ENCODE measurements at places on chromosomes 16 and 17.

- DNase-seq, result peak; percentile 48
Measured at GRCh38 chr17:51056813-51057510, 63.7 kb downstream of the SPAG9 start.

DNA sequence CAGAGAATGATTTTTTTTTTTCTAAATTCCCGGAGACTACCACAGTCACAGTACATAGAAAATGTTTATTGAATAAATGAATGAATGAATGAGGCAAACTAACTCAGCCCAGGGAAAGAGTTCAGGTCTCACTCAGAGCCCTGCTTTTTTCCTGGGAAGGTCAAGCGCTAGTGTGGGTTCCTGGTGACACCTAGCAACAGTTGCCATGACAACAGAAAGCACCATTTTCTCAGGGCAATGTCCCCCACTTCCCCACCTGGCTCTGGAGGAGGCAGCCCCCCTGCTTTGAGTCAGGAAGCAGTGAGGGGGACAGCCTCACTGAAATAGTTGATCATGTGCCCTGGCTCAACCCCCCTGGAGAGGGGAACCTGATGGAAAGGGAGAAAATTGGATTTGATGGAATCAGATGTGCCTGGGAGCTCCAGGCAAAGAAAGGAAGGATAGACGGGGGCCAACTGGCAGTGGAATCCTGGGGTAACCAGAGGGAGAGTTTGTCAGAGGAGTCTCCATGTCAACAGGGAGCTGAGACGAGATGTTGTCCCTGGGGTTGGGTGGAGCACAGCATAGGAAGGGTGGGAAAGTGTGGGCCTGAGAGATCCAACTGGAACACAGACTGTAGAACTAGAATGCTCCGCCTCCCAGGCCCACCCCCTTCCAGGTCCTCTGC is 242.2 kb upstream of the CCL2 start:
- no peak for DNase-seq

DNA sequence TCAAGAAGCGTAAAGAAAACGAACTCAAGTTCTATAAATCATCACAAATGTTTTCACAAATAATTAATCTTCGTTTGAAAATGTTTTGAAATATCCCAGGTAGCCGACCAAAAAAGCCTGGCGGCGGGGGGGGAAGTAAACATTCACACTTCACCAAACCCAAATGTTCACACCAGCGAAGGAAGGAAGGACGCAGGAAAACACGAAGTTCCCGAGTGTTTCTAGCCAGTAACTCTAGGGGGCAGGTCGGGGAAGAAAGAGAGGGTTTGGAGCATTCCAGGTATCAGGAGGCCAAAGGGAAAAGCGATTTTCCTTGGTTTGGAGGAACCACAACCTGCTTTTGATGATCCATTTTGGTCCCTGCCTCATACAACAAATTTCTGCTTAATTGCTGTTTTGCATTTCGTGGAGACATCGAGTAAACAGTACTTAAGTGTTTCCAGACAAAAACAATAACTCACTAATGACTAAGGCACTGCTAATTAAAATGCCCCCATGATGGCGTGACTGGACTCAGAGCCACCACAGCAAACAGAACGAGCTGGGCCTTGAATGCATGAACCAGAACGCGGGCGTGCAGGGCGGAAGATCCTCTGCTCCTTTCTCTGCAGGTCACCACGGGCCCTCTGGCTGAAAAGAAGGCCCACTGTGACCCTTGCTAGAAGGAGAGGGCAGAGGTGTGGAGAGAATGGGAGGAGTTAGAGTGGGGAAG is 16.6 kb downstream of the ZFHX3 start:
- no peak for DNase-seq

- DNase-seq, result no peak
Measured at GRCh38 chr16:52528393-52529065, 18.4 kb downstream of the TOX3 start.

DNA sequence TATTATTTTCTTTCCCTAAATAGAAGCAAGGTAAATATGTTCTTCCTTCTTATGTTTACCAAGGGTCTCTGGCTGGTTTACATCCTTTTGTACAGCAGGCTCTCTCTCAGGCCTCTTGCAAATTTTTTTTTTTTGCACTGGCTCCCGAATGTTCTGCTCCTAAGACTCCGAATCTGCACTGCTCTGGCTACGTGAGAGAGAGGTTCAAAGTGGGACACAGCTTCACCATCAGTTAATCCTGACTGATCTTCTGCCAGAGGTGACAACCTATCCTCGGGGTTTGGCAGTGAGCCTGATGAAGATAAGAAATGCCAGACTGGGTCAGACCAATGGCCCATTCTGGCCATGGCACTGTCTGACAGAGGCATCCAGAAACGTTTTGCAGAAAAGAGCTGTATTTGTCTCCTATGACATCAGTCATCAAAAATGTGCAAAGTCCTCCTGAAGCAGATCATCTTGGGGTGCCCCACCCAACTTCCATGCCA is 136.9 kb downstream of the GRIN2A start:
- no peak for DNase-seq

DNA sequence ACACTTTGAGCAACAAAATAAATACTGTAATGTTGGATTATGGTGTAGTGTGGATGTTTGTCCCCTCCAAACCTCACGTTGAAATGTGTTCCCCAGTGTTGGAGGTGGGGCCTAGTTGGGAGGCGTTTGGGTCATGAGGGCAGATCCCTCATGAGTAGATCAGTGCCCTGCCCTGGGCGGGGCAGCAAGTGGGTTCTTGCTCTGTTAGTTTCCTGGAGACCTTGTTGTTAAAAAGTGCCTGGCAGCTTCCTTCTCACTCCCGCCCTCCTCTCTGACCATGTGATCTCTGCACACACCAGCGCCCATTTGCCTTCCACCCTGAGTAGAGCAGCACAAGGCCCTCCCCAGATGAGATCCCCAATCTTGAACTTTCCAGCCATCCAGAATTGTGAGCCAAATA is 67.7 kb downstream of the MPRIP start:
- DNase-seq, result no peak

DNA sequence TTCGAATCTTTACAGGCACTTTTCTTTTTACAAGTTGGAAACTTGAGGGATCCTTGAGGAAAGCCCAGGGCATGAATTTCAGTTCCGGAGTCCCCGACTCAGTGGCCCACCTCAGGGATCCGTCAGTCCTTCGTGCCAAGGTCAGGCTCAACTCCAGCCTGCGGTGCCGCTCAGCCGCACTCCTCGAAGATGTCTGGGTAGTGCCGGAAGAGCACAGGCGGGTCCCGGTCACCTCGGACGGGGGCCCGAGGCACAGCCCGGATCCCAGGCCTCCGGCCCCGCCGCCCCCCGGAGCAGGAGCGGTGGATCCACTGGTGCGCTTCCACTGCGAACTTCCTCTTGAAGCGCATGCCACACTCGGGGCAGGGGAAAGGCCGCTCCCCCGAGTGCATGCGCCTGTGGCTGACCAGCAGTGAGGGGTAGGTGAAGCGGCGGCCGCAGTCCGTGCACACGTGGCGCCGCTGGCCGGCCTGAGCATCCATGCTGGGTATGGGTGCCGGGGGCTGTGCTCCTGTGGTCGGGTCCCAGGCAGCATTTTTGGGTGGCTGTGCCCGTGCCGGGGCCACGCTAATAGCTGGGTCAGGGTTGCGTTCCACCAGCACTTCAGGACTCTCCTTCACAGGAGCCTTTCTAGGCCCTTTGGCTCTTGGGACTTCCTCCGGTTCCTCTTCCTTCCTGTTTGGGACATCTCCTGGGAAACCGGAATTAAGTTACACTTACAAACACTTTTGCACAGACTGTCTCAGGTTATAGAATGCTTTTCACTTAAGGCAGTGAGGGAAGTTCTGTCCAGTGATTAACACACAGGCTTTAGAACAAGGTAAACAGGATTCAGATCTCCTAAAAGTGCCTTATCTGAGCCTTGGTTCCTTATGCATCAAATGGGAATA is 1.5 kb downstream of the ZNF688 start:
- no peak for DNase-seq

GRCh38 chr16:85374571-85374872 is 238.6 kb upstream of the GSE1 start:
- DNase-seq, result no peak

- no peak for DNase-seq
Measured at GRCh38 chr17:81556863-81557262, 4.7 kb upstream of the FAAP100 start.

- no peak for DNase-seq
Measured at GRCh38 chr16:23668873-23669272, 9.8 kb upstream of the PLK1 start.

- DNase-seq, result no peak
Measured at GRCh38 chr16:85479972-85480726, 133.0 kb upstream of the GSE1 start.

DNA sequence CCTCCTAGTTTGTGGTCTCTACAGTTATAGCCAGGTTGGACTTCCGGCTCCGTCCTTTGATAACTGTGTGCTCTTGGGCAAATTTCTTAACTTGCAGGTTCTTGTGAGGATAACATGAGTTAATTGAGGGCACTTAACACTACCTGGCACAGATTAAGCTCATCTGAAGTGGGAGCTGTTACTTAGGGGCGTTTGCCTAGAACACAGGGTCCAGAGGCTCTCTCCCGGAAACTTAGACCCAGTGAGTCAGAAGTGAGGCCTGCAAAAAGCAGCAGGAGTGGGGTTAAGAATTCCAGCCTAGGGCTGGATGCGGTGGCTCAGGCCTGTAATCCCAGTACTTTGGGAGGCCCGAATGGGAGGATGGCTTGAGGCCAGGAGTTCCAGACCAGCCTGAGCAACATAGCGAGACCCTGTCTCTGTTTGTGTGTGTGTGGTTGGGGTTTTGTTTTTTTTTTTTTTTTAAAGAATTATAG is 1.4 kb downstream of the MVP start:
- DNase-seq, result no peak

Measured in epithelial cell of proximal tubule (primary cell).